Skeletal muscle cell (primary cell): ENCODE measurements at places on chromosomes 2 and 18.

GRCh38 chr18:12742453-12742852 is 39.6 kb downstream of the PSMG2 start:
- DNase-seq = no peak

DNA sequence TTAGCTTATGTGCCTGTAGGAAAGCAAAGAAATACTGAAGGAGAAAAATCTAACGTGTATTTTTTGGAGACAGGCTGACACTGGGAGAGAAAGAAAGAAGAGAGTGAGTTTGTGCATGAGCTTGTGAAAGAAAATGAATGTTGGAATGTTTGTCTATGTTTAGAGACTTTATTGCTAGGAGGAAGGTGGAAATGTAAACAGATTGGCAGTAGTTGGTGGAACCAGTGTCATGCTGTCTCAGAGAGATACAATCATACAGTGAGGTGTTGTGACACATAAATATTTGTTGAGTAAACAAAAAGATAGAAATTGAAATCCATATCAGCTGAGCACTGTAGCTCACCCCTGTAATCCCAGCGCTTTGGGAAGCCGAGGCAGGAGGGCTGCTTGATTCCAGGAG is 222.2 kb upstream of the MEIS1 start:
- DNase-seq = no peak

DNA sequence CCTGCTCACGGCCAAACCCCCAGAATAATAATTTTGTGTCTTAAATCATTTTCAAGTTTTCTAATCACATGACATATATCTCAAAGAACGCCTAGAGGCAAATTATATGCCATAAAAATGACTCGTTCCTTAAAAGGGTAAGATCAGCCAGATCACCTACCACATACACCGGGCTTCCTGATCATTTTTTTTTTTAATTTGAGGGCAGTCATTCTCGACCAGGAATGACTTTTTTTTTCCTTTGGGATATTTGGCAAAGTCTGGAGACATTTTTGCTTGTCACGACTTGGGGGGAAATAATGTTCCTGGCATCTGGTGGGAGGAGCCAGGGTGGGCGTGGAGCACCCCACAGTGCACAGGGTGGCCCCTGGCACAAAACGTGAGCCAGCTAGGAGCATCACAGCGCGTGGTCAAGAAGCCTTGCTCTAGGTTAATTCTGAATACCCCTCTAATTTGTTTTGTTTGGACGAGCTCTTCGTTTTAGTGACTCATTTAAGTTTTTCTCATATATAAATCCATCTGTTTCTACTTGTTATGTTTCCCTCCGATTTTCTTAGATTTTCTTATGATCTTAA is 94.9 kb downstream of the TWIST2 start:
- DNase-seq = no peak

DNA sequence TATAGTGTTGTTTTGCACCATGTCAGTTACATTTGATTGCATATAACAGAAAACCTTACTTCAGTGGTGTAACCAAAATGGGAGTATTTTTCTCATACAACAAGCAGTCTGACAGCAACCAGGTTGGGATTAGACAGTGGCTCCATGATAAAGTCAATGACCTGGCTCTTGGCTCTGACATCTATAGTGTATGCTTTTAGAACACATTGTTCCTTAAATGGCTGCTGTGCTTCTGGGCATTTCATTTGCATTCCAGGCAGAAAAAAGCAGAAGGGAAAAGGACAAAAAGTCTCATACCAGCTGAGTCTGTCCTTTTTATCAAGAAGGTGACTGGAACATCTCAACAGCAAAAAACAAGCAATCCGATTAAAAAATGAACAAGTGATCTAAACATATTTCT is 10.2 kb downstream of the MERTK start:
- DNase-seq = no peak

GRCh38 chr2:101972621-101973434 is 18.9 kb upstream of the IL1R2 start:
- peak; percentile 98 for DNase-seq
